ENCODE measurements at places on chromosomes 11 and 22.

DNA sequence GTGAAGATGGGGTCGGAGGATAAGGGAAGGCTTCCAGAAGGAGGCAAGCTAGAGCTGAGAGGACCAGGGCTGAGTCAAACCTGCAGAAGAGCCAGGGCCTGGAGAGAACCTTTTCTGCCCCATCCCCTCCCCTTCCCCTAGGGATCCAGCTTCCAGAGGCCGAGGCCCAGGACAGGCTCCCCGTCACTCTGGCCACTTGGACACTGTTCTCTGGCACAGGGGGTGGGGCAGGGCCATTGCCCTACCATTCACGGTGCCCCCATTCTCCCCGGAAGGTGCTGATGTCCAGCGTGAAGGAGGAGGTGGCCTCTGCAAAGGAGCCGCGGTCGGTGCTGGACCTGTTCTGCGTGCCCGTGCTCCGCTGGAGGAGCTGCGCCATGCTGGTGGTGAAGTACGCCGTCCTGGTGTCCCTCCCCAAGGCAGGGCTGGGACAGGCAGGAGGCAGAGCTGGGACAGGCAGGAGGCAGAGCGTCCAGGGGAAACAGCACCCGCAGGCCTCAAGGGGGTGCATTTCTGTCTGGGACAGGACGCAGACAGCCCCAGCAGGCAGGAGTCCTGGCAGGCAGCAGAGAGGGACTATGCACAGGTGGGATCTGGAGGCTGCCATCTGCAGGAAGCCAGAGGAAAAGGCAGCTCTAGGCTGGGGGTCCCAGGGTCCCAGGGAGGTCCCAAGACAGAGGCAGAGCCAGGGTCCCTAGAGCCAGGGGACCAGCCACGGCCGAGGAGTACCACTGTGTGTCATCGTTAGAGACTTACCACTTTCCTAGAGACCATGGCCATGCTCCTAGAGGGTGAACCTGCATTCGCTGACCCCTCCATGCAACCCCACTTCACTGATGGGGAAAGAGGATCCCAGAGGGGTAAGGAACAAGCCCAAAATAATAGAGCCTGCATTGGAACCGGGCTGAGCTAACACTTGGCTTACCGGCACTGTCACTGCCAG lies 25.8 kb upstream of the SLC22A12 start:
- no peak for DNase-seq

DNA sequence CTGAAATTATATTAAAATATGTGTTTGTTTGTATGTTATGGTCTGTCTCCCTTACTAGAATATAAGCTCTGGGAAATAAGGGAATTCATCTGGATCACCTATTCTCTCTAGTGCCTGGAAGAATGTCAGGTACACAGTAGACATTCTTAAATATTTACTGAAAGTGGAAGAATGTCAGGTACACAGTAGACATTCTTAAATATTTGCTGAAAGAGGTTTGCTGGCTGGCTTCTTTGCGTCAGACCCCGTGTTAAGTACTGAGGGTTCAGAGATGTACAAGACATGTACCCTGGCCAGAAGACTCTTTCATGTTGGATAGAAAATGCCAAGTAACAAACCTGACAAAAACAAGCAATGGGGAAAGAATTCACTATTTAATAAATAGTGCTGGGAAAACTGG lies 199.1 kb downstream of the INSC start:
- DNase-seq = no peak

- no peak for DNase-seq
These were observed 154.7 kb downstream of the TBC1D22A start for GRCh38 chr22:46916886-46917770.

GRCh38 chr11:72468289-72468688 lies 34.0 kb upstream of the CLPB start:
- no peak for DNase-seq

DNA sequence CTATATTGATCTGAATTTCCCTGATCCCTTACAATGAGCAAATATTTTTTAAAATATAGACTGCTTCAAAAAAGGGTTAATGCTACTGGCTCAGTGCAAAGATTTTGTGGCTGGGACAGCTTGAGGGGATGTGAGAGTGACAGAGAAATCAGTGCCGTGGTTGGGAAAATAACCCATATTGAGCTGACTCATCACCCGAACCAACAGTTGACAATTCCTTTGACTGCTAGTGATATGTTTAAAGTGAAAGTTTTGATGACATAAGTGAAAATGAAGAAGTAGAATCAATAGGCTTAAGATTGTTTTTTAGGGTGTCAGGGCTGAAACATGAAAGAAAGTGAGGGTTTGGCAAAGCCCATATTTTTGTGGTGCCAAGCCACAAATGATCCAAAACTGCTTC lies 257.1 kb upstream of the TENM4 start:
- DNase-seq = no peak

GRCh38 chr11:85946221-85946620 lies 91.0 kb downstream of the CCDC83 start:
- DNase-seq = no peak

- no peak for DNase-seq
These were observed 13.2 kb upstream of the SHISAL1 start for GRCh38 chr22:44325718-44326490.

GRCh38 chr11:1853376-1854131 lies 670 bp downstream of the LSP1 start:
- DNase-seq = no peak

DNA sequence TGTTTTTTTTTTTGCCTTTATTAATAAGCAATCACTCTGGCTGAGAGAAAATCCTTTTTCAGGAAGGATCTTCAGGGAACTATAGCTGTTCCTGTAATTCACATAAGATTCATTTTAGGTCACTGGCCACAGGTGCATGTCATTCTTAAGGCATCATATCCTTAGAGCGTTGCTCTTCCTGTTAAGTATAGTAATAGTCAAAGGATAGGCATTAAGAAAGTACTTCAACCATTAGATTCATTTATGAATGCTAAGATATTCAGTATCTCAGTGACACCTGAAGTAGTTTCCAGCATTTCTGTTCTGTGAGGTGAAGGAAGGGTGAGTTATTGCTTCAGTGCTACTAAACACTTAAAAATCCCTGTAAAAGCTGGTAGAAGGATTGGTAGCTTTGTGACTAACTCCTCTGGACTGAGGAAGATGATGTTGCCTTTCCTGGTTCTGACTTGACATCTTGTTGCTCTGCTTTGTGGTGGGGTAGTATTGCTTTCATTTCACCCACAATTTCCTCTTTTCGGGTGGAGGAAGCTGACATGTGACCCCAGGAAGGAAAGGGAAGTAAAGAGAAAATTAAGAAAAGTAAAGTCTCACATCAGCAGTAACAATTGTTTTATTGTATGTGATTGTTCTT lies 34.7 kb downstream of the RNF169 start:
- DNase-seq = no peak

- no peak for DNase-seq
These were observed 699 bp downstream of the AIFM3 start for GRCh38 chr22:20967697-20968211.

DNA sequence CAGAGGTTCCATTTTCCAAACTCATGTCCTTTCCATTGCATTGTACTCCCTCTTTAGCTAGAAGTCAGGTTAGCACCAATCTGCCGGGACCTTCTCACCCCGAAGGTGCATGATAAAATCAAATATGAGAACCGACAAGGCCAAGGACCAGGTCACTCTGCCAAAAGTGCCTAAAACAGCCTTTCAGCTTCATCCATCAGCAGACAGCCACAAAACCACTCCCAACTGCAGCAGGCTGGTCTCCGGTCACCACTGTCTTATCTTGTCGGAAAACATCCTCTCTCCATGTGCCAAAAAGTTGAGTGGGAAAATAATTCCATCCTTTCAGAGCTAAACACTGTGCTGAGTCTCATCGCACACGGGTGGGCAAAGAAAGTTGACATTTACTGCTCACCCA lies 1.4 kb downstream of the PI4KA start:
- DNase-seq = no peak

DNA sequence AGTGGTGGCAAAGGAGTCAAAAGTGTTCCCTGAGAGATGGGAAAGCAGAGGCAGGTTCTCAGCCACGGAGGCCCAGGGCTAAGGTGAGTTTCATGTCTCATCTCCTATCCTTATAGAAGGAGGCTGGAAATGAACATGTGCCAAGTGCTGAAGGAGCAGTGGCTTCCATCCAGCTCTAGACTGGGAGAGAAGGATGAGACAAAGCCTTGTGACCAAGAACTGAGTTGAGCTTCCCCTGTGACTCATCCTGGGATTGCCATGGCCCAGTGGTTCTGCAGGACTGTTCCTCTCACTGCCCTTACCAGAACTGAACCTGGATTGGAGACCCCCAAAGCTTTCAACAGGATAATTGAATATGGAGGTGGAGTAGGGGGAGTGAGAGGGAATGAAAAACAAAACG lies 16.7 kb upstream of the OR9Q1 start:
- no peak for DNase-seq

- DNase-seq = peak; percentile 36
These were observed 12.8 kb downstream of the AQP11 start for GRCh38 chr11:77602381-77603088.

- no peak for DNase-seq
These were observed 1.1 kb upstream of the ZC3H12C start for GRCh38 chr11:110092111-110092514.

DNA sequence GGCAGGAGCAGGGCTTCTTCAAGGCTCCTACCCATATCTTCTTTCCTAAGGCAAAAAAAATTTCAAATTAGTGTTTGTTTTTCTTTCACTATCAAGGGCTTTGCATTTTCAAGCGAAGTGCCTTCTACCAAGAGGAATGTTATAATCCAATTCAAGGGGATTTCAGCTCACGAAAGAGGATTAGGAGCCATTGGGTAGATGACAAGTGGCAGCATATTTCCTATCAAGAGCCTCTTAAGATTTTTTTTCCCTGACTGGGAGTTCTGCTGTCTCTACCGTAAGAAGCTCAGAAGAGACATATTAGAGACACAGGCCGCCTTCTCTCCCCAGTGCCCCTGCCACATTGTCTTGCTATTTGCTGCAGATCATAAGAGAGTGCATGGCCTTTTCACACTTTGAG lies 55.9 kb upstream of the BMAL1 start:
- no peak for DNase-seq

DNA sequence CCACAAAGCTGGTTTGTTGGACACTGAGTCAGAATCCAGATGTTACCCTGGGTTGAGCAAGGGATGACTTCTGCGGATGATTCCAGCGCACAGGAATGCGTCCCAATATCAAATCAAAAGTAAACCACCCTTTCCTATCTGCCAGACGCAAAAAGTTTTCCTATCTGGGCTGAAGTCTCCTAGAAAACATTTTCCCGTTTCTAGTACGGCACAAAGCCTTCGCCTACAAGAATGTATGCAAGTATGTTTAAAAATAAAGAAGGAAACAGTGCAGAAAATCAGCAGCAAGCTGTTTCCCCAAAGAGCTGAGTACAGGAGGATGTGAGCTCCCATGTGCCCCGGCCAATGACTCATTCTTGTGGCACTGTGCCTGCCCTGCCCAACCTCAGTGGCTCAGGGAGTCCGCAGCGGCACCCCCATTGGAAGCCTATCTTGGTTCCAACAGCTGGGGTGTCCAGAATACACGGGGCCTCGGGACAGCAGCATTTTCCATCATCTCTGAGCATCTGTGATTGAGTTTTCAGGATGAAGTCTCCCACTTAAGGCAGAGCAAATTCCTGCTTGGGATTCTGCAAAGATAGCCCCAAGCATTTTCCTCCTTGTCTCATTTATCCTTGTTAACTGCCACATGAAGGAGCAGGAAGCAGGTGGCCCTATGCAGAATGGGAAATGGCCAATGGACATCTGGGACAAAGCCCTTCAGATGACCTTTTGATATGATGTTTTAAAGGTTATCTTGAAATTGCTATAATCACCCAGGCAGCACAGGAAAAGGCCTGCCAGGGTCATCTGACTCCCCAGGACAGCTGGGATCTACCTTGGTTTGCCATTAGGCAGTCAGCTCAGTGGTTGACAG lies 17.5 kb downstream of the KCNJ5 start:
- DNase-seq = no peak

- DNase-seq = peak; percentile 6
These were observed 1.1 kb downstream of the HMGXB4 start for GRCh38 chr22:35258191-35258988.

DNA sequence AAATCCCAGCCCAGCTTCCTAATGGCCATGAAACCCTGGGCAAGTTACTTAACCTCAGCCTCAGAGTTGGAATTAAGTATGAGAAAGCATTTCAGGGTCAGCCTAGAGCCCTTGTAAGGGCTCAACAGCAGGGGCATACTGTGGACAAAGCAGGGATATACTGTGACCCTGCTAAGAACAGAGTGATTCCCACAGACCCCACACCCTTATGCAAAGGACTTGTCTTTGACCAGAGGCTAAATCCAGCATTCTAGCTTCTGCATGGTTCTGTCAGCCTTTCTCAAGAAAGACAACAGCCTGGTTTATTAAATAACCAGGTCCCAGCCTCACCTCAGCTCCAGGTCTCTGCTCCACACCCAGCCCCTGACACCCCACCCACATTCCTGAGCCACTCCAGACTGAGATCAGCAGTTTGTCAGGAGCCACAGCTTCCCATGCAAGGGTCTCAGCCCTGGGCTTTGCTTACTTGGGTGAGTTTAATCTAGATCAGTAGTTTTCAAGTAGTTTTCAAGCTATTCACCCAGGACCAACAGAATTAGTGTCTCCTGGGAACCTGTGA lies 69.2 kb downstream of the GALNT18 start:
- no peak for DNase-seq

DNA sequence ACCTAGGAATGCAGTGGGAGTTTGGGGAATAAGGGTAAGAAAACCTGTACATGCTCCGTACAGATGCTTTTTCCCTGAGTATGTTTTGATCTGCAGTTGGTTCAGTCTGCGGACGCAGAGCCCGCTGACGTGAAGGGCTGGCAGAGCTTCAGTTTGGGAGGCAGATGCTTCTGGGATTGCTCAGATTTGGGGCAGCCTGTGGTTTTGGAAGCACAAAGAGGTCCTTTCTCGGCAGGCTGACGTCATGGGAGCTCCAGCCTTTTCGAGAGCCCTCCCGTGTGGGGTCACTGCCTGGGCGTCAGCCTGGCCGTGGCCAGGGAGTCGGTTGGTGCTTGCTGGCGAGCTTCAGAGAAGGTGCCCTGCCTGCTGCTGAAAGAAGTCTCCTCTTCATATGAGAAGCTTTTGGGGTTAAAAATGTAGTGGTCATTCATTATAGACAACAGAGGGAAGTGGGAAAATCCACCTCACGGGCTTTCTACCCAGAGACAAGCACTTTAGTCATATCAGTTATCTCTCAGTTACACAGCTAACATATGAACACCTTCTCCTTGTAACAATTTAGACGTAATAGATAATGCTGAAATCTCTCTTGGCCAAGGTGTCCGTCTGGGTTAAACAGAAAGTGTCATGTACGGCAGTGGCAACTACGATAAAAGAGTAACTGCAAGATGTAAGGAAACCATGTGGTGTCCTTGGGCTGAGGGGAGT lies 26.8 kb downstream of the TPCN2 start:
- no peak for DNase-seq

GRCh38 chr22:42343121-42343454 lies 72.6 kb upstream of the TCF20 start:
- no peak for DNase-seq

Data from NCI-H1048 (cell line).